ENCODE measurements at places on chromosomes 12 and 14.
A peak's percentile ranks its signal among the peaks of the same experiment; 100 is the strongest.

GRCh38 chr12:90839346-90839745, 115.6 kb downstream of the CCER1 start:
- H3K36me3 ChIP-seq: no peaks in the 10 kb centered on the region
- no peak for DNase-seq
- no peak overlapping the region for H3K4me3 ChIP-seq
- H3K4me1 ChIP-seq: peaks cover 4% of the 10 kb centered on the region

- H3K27me3 ChIP-seq: no peaks in the 10 kb centered on the region
- no peak for DNase-seq
- no peaks in the 10 kb centered on the region for H3K36me3 ChIP-seq
- no peak overlapping the region for H3K27ac ChIP-seq
- peaks cover 5% of the 10 kb centered on the region for H3K4me1 ChIP-seq
These were observed 5.2 kb upstream of the FOS start for GRCh38 chr14:75273272-75274049.

DNA sequence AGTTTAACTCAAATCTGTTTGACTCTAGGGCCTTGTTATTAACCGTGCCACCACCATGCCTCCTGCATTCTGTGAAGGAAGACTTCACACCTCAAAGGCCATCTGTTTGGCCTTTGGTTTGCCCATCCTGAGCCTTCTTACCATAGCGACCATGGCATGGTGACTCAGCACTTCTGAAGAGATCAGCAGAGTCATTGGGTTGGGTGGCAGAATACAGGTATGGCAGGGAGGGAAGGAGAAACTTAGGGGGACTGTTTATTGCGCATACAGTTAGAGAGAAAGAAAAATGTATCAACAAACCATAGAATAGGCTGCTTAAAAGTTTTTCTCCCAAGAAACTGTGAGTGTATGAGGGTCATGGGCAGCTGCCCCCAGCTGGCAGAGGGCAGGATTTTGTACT, 49.2 kb downstream of the DAD1 start:
- no peak for DNase-seq
- no peaks in the 10 kb centered on the region for H3K27me3 ChIP-seq
- no peak overlapping the region for H3K27ac ChIP-seq
- no peak overlapping the region for H3K4me3 ChIP-seq
- H3K36me3 ChIP-seq: no peaks in the 10 kb centered on the region

- H3K27me3 ChIP-seq: no peaks in the 10 kb centered on the region
- H3K36me3 ChIP-seq: no peaks in the 10 kb centered on the region
- H3K4me1 ChIP-seq: peaks cover 13% of the 10 kb centered on the region
- H3K4me3 ChIP-seq: no peak overlapping the region
- no peak for DNase-seq
These were observed 275.5 kb downstream of the DPF3 start for GRCh38 chr14:72618424-72618823.

GRCh38 chr14:60723116-60723906, 840 bp downstream of the SIX4 start:
- peaks cover 26% of the 10 kb centered on the region for H3K36me3 ChIP-seq
- DNase-seq: peak; percentile 79
- peak overlapping the region; percentile 93 for H3K4me3 ChIP-seq
- H3K27me3 ChIP-seq: no peaks in the 10 kb centered on the region
- H3K27ac ChIP-seq: peak overlapping the region; percentile 82

DNA sequence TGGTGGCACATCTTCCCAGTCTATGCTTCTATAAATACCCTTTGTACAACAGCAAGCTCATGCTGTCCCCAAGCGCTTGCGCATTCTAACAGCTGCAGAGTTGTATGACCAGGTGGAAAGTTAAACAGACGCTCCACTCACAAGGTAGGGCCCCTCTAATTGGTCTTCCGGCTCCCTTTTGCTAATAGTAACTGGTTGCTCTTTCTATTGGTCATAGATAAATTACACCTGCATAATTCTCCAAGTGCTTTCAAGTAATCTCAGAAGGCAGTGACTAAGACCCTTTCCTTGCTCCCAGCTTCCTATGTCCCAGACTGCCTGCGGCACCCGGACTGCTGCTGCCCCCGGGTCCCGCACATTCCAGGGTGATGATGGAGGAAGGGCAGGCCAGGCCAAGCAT, 6.1 kb upstream of the TSPAN9 start:
- no peak for DNase-seq
- H3K4me1 ChIP-seq: no peaks in the 10 kb centered on the region
- H3K27me3 ChIP-seq: no peaks in the 10 kb centered on the region
- no peaks in the 10 kb centered on the region for H3K36me3 ChIP-seq
- H3K27ac ChIP-seq: no peak overlapping the region
- no peak overlapping the region for H3K4me3 ChIP-seq

GRCh38 chr14:61171727-61172126, 109.4 kb downstream of the TMEM30B start:
- H3K4me3 ChIP-seq: no peak overlapping the region
- no peaks in the 10 kb centered on the region for H3K27me3 ChIP-seq
- H3K27ac ChIP-seq: no peak overlapping the region
- no peaks in the 10 kb centered on the region for H3K36me3 ChIP-seq
- no peak for DNase-seq

- H3K4me1 ChIP-seq: no peaks in the 10 kb centered on the region
- H3K36me3 ChIP-seq: no peaks in the 10 kb centered on the region
- no peak overlapping the region for H3K4me3 ChIP-seq
- no peak overlapping the region for H3K27ac ChIP-seq
- no peak for DNase-seq
These were observed 859.6 kb downstream of the BCL11B start for GRCh38 chr14:98412431-98412830.

DNA sequence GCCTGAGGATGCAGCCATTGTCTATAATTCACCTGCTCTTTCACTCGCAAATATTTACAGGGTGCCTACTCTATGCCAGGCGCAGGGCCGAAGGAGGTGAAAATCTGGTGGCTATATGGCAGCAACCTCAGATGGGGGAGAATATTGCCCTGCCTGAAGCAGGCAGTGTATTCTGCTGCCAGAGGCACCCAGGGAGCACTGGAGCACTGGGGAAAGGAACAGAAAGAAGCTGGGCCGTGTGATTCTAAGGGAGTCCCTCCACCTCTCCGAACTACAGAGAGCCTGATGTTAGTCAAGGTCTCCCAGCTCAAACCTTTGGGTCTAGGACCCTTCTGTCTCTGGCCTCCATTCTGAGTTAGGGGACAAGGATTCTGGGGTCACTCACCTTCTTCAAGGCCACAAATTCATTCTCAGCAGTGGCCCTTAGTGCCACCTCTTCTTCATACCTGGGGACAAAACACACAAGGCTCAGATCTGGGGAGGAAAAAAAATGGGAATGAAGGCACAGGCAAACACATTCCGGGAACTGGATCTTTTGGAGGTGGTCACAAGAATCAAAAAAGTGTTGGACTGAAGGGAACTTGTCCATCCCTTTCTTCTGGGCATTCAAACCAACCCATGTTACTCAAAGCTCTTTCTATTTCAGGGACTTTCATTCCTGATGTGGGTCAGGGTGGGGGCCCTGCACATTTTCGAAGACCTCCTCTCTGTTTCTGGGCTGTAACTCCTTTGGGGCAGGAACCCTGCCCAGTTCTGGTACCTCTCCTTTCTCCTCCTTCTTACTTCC, 19.3 kb upstream of the KRT86 start:
- H3K36me3 ChIP-seq: no peaks in the 10 kb centered on the region
- DNase-seq: peak; percentile 16
- H3K4me1 ChIP-seq: no peaks in the 10 kb centered on the region
- H3K27me3 ChIP-seq: no peaks in the 10 kb centered on the region
- H3K4me3 ChIP-seq: no peak overlapping the region

DNA sequence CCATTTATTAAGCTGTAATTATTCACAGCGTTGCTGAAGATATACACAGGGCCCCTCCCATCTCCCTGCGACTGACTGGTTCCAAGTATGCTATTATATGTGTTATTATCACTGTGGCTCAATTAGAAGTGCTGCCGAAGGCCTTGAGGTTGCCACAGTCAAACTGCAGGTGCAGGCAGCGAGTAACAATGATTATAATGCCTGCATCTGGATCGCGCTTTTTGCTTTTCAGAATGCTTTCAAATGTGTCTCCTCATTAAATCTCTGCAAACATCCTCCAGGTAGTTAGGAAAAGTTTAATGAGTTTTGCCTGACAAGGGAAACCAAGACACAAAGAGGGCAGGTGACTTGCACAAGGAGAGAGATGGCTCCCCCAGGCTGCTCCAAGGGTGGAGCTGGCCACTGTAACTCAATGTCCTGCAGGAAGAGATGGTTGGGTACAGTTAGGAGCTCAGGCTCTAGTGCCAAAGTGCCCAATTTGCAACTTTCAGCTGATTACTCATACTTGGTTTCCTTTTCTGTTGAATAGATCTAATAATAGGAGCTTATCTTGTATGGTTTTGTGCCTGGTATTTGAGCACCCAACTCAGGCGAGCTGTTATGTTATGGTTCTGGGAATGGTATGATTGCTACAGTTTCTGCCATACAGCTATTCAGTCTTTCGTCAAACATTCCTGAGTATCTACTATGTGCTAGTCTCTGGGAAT, 1.7 kb upstream of the SYNE3 start:
- peaks cover 61% of the 10 kb centered on the region for H3K4me1 ChIP-seq
- H3K27ac ChIP-seq: peak overlapping the region; percentile 69
- no peaks in the 10 kb centered on the region for H3K27me3 ChIP-seq
- no peak overlapping the region for H3K4me3 ChIP-seq

- H3K27ac ChIP-seq: no peak overlapping the region
- H3K36me3 ChIP-seq: no peaks in the 10 kb centered on the region
- H3K4me3 ChIP-seq: no peak overlapping the region
These were observed 35.1 kb downstream of the NINJ2 start for GRCh38 chr12:627863-628741.

DNA sequence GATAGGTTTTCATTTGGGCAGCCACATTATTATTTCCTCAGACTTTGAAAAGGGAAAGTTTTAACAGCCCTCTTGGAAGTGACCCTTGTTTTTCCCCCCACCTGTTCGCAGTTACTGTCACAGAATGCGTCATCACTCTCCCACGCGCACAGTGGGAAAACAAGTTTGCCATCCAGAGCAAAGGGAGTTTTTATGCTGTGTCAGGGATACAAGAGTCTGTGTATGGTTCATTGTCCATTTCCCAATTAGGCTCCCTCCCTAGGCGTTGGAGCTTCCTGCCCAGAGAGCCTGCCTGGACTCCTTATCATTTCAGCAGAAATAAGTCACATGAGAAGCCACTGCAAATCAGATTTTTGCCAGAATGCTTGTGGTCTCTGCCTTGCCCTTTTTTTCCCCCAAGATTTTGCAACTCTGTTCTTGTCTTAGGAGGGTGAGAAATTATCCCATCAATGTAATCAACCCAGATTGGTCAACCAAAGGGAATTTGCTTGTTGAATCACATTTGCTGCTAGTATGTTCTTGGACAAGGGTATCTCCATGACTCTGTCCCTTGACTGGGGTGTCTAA, 104.1 kb downstream of the IGF1 start:
- H3K27me3 ChIP-seq: no peaks in the 10 kb centered on the region
- H3K4me3 ChIP-seq: no peak overlapping the region
- H3K27ac ChIP-seq: no peak overlapping the region
- no peaks in the 10 kb centered on the region for H3K36me3 ChIP-seq
- DNase-seq: no peak

DNA sequence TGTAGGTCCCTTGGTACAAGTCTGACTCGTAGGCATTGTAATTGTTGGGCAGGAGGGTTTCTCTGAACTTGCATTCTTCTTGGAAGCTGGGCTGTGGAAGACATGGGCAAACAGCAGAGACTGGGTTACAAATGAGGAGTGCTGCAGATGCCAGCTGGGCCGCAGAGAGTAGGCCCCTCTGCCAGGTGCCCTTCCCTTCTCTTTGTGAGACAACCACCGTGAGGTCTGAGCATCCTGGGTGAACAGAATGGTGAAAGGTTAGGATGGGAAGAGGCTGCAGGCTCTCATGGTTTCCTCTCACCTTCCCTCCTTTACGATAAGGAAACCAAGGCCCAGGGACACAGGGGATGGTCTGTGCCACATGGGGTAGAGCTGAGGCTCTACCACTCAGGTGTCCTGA, 11.3 kb downstream of the FGF6 start:
- no peak overlapping the region for H3K4me3 ChIP-seq
- H3K27ac ChIP-seq: no peak overlapping the region
- DNase-seq: no peak
- no peaks in the 10 kb centered on the region for H3K4me1 ChIP-seq
- H3K27me3 ChIP-seq: peaks cover 3% of the 10 kb centered on the region

DNA sequence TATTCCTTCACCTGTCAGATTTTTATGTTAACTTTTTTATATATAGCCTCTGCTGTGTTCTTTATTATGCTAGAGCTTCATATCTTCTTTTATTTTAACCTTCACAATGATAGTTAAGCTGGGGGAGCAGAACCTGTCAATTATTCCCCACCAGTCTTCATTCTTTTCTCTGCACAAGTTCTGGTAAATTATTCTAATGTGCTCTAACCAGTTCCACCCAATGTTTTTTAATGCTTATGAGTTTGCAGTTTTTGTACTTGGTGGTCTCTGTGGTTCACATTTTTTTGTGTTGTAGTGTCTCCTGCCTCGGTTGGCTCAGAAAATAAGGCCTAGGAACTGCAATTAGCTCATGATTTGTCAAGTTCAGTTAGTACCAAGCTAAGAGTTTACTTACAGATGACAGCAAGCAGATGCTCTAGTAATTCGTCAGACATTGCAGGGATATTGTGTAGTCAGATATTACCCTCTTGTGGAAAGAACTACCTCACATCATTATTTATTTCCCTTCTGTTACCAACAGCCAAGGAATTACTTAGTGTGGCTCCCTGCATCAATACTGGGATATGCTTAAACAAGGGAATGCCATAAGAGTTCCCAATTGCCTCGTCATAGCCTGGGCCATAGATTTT, 14.5 kb downstream of the DYRK2 start:
- DNase-seq: no peak
- no peak overlapping the region for H3K4me3 ChIP-seq
- no peaks in the 10 kb centered on the region for H3K27me3 ChIP-seq
- no peak overlapping the region for H3K27ac ChIP-seq
- peaks cover 13% of the 10 kb centered on the region for H3K4me1 ChIP-seq

GRCh38 chr12:3040026-3040656, 37.0 kb upstream of the TSPAN9 start:
- no peaks in the 10 kb centered on the region for H3K4me1 ChIP-seq
- H3K36me3 ChIP-seq: peaks cover 8% of the 10 kb centered on the region
- H3K27ac ChIP-seq: no peak overlapping the region
- H3K4me3 ChIP-seq: no peak overlapping the region
- peak; percentile 64 for DNase-seq
- H3K27me3 ChIP-seq: no peaks in the 10 kb centered on the region

- no peaks in the 10 kb centered on the region for H3K4me1 ChIP-seq
- no peak overlapping the region for H3K27ac ChIP-seq
- DNase-seq: no peak
- no peaks in the 10 kb centered on the region for H3K27me3 ChIP-seq
These were observed 120.9 kb upstream of the CAND1 start for GRCh38 chr12:67148265-67148664.
